ENCODE measurements at places on chromosomes 2 and 18.

- no peak for DNase-seq
These were observed 77.2 kb upstream of the TLK1 start for GRCh38 chr2:171237751-171238505.

- no peak for DNase-seq
These were observed 1026.4 kb downstream of the DSC3 start for GRCh38 chr18:30016179-30016578.

- no peak for DNase-seq
These were observed 233.4 kb downstream of the AGPS start for GRCh38 chr2:177625744-177626650.

DNA sequence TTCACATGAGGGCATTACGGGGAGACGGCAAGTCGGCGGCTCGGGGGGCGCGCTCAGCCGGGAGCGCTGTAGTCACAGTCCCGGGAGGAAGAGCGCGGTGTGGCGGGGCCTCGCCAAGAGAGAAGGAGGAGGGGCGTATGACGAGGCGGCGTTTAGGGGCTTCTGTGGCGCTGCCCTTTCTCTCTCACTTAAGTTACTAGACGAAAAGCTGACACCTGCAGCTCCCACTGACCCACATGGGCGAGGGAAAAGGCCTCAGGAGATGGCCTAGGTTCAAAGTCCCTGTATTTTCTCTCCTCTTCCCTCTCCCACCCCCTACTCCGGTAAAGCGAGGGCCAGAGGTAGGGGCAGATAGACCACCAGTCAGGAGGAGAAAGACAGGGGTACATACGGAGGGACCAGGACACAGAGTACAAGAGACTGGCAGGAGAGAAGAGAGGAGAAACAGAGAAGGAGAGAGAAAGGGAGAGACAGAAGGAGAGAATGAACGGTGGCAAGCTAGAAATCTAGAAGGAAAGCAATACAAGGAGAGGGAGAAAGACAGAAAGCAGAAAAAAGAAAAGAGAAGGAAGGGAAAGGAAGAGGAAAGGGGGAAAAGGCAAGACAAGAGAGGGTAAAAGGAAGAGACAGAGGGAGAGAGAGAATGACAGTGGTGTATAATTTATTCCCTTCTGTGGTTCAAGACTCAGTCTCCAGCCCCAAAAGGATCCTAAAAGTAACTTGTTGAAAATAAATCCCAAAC is 3.8 kb downstream of the SIX2 start:
- no peak for DNase-seq

DNA sequence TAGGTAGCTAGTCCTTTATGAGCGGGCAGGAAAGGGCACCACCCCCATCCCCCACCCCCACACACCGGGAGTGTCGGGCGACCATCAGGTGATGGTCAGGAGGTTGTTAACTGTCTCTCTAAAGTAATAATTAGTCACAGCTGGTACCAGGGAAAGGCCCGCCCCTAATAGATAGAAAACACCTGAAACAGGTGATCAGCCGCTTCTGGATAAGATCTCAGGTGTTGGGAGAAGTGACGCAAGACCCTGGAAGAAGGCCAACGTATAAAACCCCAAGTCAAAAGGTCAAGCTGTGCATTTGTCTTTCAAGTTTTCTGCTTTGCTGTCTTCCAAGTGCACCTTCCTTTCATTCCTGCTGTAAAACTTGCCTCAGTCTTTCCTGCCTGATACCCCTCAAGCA is 59.6 kb upstream of the LINC00305 start:
- no peak for DNase-seq

DNA sequence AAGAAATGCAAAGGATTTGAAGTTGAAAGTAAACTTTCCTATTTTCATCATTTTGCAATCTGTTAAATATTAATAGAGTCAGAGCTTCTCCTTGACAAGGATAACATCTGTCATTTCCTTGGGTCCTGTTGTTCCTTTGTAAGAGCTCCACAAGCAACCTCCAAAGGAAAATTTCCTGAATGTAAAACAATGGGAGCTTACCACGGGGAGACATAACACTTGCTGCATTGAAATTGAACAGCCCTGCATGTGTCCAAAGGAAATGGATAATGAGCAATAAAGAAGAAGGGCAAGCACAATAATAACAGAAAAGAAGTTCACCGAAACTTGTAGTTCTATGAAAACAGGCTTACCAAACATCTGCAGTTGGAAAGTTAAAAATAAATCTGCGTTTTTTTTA is 42.0 kb upstream of the SCG2 start:
- DNase-seq: no peak

DNA sequence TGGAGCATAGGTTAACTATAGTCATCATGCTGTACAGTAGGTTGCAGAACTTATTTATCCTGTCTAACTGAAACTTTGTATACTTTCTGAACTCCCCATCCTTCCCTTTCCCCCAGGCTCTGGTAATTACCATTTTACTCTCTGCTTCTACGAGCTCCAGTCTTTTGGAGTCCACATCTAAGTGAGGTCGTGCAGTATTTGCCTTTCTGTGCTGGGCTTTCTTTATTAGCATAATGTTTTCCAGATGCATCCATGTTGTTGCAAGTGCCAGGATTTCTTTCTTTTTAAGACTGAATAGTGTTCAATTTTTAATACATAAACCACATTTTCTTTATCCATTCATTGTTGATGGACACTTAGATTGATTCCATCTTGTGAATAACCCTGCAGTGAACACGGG is 464.1 kb downstream of the TGIF1 start:
- DNase-seq: no peak

DNA sequence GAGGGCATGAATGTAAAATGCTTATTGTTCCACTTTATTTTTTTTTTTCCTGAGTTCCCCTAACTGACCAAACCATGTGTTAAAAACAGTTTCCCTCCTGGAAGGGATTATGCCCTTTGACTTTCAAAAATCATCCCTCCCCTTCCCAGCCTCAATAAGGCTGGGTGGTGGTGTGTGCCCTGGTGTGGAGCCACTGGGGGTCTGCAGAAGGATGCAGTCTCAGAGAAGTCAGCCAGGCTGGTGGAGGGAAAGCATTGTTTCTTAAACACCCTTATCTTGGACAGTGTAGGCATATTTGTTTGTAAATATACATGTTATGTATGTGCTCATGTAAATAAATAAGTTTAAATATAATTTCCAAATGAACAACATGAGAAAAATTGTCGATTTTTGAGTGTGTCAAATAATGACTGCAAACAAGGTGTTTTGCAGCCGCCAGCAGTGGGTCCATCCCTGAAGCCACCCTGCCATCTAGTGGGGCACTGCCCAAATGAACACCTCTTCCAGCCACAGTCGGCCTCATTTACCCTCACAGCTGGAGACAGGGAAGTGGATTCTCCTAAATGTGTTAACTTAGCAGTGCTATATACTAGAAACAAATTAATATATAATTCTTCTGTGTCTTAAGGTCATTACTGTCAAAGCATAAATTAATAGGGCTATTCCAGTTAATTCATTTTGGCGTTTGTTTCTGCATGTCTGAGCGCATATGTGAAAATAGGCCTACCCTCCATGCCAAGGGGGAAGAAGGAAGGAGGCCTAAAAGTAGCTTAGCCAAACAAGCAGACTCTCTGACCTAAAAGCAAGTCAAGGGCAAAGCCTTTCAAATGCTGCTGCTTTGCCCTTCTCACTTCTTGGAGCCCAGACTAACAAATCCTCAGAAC is 209.6 kb upstream of the PIK3C3 start:
- no peak for DNase-seq

DNA sequence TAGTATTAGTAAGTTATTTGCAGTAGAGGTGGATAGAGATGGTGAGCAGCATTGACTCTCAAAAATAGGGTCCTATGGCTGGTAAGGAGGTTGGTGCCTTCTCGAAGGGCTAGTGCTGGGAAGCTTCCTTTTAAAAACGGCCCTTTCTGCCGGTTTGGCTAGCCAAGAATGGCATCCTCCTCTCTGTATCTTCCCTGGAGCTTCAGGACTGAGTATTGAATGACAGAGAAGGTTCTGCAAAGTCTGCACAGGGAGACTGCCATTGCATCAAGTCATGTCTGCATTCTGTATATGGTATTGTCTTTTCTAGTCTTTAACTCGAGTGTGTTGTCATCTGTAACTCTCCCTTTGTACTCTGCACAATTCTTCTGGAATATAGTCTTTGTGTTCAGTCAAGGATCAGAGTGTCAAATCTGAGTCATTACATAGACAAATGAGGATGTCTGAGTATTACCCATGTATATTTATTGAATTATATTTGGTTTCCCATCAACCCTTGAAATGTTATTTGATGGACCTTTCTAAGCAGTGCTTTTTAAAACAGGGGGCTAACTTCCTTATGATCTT is 1.1 kb downstream of the LDLRAD4 start:
- no peak for DNase-seq

DNA sequence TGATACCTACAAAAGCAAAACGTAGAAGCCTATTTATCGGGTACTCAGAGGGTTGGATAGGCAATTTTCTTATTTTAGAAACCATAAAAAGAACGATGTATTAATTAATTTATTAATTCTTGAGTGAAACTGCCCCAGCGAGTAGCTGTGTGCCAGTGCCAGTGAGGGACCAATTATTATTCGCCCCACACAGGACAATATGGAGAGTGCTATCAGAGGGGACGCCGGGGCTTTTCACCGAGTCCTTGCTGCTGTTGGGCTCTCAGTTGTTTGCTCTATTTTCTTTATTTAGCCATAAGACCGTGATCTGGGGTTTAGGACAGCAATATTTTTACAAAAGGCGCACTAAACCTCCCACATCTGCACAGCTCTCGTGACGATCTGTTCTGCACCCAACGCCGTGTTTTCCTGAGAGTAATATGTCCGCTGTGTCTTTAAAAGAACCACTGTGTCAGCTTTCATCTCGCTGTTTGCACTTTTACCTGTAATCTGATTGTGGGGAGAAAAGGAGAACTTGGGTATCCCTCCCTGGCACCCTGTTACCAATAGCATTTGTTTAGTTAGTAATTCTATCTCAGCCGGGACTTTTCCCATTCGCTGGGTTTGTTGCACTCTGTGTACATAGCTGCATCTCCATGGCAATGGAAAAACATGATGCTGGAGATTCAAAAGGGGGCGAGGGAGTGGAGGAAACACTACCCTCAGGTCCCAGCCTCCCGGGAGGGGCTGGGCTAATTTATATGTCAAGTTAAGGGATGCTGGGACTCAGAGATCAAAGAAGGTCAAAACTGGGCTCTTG is 30.1 kb upstream of the ZNF516 start:
- DNase-seq: no peak

GRCh38 chr2:98702127-98702802 is 28.7 kb downstream of the MGAT4A start:
- DNase-seq: no peak
